ENCODE measurements at places on chromosomes 11 and 22.

- no peak for DNase-seq
Observed at GRCh38 chr11:32847511-32847910, 17.8 kb downstream of the PRRG4 start.

GRCh38 chr22:35470903-35471321 is 69.7 kb upstream of the RASD2 start:
- no peak for DNase-seq

GRCh38 chr11:86608251-86608799 is 64.1 kb downstream of the ME3 start:
- DNase-seq, result peak; percentile 76

DNA sequence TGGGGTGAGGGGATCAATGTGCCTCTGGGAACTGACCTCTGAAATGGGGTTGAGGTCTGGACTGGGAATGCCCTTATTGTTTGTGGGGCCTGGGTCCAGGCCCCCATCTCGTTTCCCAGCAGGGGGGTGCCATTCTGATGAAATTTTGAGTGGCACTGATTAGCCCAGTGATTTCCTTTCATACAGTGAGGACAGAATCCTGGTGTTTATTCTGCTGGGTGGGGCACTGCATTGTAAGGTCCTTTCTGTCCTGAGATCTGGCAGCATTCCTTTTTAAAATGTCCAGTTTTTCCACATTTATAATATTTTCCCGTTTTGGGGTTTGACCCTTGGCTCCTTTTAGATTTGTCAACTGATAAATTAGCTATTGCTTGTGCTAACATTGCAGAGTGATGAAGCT is 27.1 kb downstream of the OR10A6 start:
- no peak for DNase-seq

DNA sequence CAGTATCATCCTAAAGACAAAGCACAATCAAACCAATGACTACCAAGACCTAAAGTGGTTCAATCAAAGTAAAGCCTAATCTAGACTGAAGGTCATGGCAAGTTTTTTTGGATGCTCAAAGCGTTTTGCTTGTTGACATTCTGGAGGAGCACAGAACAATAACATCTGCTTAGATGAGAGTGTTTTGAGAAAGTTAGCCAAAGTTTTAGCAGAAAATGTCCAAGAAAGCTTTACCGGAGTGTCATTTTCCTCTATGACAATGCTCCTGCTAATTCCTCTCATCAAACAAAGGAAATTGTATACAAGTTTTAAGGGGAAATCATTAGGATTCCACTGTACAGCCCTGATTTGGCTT is 256.9 kb upstream of the FAT3 start:
- no peak for DNase-seq

DNA sequence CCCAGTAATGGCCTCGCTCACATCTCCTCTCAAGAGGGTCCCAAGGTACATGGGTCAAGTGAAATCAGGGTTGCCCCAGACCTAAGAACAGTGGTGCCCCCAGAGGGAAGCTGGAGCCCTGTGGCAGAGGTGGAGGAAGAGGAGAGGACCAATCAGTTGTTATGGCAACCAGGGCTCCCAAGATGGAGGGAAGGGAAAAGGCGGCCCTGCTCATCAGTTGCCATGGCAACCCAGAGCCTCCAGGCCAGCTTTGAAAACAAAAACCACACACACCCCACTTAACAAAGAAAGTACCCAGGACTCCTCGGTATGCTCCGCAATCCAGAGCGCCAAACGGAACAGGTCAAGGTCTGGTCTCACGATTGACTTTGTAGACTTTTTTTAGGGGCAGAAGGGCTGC is 53.5 kb upstream of the SLC35C1 start:
- DNase-seq, result no peak

GRCh38 chr22:28986366-28986765 is 75.3 kb downstream of the C22orf31 start:
- DNase-seq, result no peak

DNA sequence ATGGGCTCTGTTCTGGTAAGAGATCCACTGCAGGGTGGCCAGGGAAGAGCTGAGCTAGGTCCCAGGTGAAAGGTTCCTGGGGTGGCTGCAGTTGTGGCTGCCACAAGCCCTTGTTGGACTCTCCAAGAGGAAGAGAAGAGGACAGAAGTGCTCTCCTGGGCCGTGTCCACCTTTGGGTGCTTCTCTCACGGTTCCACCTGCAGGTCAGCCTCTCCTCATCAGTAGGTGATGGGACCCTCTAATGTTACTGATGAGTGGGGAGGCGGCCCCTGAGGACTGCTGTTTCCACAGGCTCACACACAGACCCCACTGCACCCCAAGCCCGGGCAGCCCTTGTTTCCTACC is 804.9 kb downstream of the BRD1 start:
- no peak for DNase-seq

GRCh38 chr11:57288771-57289579 is 35.8 kb downstream of the TNKS1BP1 start:
- no peak for DNase-seq

- DNase-seq, result no peak
Observed at GRCh38 chr11:65288706-65289536, 25.7 kb upstream of the CDC42EP2 start.

DNA sequence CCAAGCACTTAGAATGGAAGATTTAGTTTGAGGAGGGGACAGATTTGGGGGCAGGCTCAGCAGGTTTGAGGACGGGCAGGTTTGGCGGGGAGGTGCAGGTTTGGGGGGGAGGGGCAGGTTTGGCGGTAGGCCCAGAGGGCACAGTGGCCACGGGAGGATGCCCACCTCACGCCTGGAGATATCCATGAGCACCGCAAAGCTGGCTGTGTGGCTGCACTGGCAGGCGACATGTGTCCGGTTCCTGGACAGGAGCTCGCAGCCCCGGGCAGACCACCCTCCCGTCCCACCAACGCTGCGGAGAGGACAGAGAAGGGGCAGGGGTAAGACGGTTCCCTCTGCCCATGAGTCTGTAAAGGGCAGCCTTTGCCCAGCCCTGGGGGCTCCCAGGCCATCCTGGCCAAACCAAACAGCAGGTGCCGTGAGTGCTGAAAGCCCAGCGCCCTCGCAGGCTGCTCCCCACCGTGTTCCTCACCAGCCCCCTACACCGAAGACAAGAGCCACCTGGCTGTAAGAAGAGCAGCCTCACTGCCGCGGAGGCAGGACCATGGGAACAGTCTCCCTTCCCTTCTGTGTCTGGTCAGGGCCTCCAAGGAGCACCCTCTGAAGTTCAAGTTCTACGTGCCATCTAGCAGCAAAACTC is 43.0 kb downstream of the TRMU start:
- DNase-seq, result no peak

GRCh38 chr22:43273902-43274484 is 69.2 kb downstream of the SCUBE1 start:
- no peak for DNase-seq

DNA sequence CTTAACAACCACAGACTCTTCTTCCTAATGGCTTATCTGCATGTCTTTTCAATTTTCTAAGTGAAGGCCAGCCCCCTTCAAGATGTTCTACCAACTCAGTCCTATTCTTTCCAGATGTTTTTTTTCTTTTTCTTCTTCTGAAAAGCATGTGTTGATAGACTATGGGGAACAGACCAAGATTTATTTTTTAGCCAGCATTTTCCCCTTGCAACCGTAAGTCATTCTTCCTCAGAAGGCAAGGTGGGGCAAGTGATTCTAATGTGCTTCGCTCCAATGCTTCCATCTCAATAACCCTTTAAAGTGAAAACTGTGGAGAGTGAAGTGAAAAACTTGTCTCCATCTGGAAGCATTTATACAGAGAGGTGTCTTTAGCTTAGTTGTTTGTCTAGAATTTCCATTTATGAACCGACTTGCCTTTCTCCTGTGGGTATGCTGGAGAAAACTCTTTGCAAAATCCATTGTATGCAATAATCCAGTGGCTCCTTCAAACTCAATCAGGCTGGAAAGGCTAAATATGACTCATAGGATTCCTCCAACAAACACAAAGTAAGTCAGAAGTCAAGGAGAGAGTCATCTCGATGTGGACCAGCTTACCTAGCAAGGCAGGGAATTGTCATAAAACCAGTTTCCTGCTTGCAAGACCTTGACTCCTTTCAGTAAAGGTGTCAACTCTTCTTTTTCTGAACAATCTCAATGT is 83.7 kb downstream of the MAML2 start:
- DNase-seq, result no peak

Data from left forelimb (tissue), 1 donor.